ENCODE measurements at places on chromosomes 6 and 20.

- no peak overlapping the region for H3K4me3 ChIP-seq
- peaks cover under 1% of the 10 kb centered on the region for H3K4me1 ChIP-seq
- no peaks in the 10 kb centered on the region for H3K36me3 ChIP-seq
- no peak for DNase-seq
- H3K27me3 ChIP-seq = no peaks in the 10 kb centered on the region
Measured at GRCh38 chr20:46573788-46574584, 23.5 kb upstream of the OCSTAMP start.

GRCh38 chr20:12591949-12592470, 416.8 kb upstream of the SPTLC3 start:
- H3K4me1 ChIP-seq = no peaks in the 10 kb centered on the region
- H3K4me3 ChIP-seq = no peak overlapping the region
- DNase-seq = no peak
- no peaks in the 10 kb centered on the region for H3K27me3 ChIP-seq

GRCh38 chr6:31400467-31401289, 2.7 kb upstream of the MICA start:
- H3K36me3 ChIP-seq = no peaks in the 10 kb centered on the region
- peaks cover 41% of the 10 kb centered on the region for H3K4me1 ChIP-seq
- DNase-seq = no peak

DNA sequence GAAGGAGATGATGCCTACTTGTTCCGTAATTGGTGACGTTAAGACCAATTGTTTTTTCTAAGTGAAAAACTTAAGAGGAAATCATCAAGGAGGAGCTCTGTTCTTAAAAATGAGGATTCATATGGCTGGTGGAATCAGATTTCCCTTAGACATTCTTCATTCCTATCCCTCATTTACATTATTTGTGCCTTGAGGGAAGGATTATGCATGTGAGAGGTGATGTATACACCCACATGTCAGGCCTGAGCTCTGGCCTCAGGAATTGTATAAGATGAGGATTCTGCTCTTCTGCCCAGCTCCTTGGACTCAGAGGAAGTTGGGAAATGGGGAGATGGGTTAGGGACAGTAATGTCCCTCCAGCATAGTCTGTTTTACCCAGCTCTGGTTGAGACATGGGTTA, 42.3 kb downstream of the SCP2D1 start:
- H3K27ac ChIP-seq = no peak overlapping the region
- no peak overlapping the region for H3K4me3 ChIP-seq

GRCh38 chr6:131792091-131792496, 15.7 kb upstream of the ENPP1 start:
- H3K4me3 ChIP-seq = no peak overlapping the region
- H3K27me3 ChIP-seq = no peaks in the 10 kb centered on the region
- H3K27ac ChIP-seq = no peak overlapping the region
- DNase-seq = no peak

DNA sequence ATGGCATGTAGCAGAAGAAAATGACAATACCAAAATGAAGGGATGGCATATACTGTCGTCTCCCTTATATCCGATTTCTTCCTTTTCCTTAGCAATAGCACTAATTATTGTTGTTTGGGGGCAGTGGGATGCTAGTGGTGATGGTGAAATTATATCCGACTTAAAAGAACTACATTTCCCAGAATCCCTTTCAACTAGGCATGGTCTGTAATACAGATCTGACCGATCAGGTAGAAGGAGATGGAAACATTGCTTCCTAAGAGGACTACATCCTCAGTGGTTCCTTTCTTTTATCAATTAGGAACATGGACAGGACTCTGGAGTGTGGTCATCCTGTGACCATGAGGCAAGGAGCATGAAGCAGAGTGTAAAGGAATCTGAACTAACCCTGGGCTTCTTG, 532.6 kb downstream of the CBLN4 start:
- H3K27me3 ChIP-seq = no peaks in the 10 kb centered on the region
- H3K4me1 ChIP-seq = no peaks in the 10 kb centered on the region
- H3K36me3 ChIP-seq = no peaks in the 10 kb centered on the region
- no peak overlapping the region for H3K4me3 ChIP-seq
- no peak overlapping the region for H3K27ac ChIP-seq
